ENCODE measurements at places on chromosomes 4 and X. TPM values are rescaled to one million over a fixed set of nuclear protein-coding genes. Genes with fewer than 3 reads are reported as not detected.

LPAR4 gene
- total RNA-seq, result 7.0 TPM

HOPX gene
- 1.7 TPM for total RNA-seq

DNAAF6 gene
- not detected for total RNA-seq

CXCL1 gene
- total RNA-seq, result 11.4 TPM

CDKL2 gene
- 4.7 TPM for total RNA-seq

ADGRL3 gene
- total RNA-seq, result 29.6 TPM

DNA sequence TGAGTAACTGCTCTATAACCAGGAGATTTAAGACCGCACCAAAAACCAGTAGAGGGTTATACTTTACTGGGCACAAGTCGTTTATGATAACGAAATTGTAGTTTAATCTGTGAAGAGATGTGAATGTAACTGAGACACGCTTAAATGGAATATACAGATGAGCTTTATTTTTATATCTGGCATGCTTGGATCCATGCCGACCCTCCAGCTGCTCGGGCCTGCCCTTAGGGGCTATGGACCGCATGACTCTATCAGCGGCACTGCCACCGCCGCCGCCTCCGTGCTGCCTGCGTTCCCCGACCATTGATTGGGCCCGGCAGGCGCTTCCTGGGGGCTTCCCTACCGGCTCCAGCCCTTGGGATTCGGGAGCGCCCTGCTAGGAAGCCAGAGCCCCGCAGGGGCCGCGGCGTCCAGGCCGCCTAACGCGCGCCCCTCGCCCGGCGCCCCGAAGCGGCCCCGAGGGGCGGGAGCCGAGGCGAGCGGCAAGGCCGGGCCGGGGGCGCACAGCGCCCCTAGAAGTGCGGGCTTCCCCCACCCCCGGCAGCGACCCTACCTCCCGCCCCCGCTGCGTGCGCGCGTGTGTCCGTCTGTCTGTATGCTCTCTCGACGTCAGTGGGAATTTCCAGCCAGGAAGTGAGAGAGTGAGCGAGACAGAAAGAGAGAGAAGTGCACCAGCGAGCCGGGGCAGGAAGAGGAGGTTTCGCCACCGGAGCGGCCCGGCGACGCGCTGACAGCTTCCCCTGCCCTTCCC is at the start of gene NFKB1:
NFKB1 (plus strand) TSS at position 664 of the 751 bp plus-strand sequence. CDS start 24,160 bp downstream, outside the sequence.
- no peaks in the 10 kb centered on the region for H3K27me3 ChIP-seq
- peak; percentile 77 for DNase-seq
- peaks cover 9% of the 10 kb centered on the region for H3K4me1 ChIP-seq

- peaks cover 18% of the 10 kb centered on the region for H3K4me1 ChIP-seq
- H3K27ac ChIP-seq, result peak overlapping the region; percentile 53
- no peaks in the 10 kb centered on the region for H3K27me3 ChIP-seq
- H3K4me3 ChIP-seq, result no peak overlapping the region
These were observed 19.6 kb upstream of the TMEM184C start for GRCh38 chr4:147597561-147597960.

GRCh38 chr4:152935143-152935542 is 980 bp upstream of the FHDC1 start:
- no peaks in the 10 kb centered on the region for H3K36me3 ChIP-seq
- peaks cover 39% of the 10 kb centered on the region for H3K27me3 ChIP-seq
- no peak for DNase-seq
- H3K4me3 ChIP-seq, result no peak overlapping the region
- H3K4me1 ChIP-seq, result peaks cover 13% of the 10 kb centered on the region

DNA sequence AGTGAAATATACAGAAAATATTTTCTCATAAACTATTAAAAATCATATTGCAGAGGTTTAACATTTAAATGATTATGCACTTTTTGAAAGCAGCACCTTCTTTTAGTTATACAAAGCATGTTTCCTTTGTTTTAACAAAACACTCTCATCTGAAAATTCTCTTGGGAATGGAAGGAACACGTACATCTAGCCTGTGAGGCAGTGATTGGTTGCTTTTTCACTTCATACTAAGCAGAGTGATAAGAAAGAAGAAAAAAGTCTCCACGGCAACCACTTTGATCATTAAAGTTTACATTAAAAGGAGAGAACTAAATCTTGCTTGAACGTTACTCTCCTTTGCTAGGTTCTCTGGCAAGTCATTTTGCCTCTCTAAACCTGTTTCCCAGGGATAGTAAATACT is 41.7 kb upstream of the H2AZ1 start:
- H3K36me3 ChIP-seq, result no peaks in the 10 kb centered on the region
- H3K27ac ChIP-seq, result no peak overlapping the region
- no peaks in the 10 kb centered on the region for H3K4me1 ChIP-seq
- no peaks in the 10 kb centered on the region for H3K27me3 ChIP-seq

DNA sequence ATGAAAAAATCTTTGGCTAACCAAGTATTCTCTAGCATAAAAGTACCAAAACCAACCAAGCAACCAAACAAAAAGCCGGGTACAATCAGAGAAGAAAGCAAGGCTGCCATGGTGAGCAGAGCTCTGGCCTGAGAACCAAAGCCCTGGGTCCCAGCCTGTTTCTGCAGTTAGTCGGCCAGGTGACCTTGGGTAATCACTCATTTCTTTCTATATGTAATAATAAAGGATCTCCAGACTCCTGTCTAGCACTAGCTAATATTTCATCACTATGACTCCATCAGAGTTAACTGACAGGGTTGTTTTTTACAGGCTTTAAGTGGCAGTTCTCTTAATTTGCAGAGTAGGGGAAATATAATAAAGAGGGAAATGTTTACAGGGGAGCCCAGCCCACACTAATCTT is 34.0 kb upstream of the RASGEF1B start:
- no peaks in the 10 kb centered on the region for H3K36me3 ChIP-seq
- H3K27me3 ChIP-seq, result no peaks in the 10 kb centered on the region
- no peak for DNase-seq
- H3K27ac ChIP-seq, result no peak overlapping the region

GRCh38 chr4:1550122-1551070 is 133.7 kb downstream of the FAM53A start:
- DNase-seq, result no peak
- no peak overlapping the region for H3K27ac ChIP-seq
- H3K4me3 ChIP-seq, result no peak overlapping the region
- no peaks in the 10 kb centered on the region for H3K36me3 ChIP-seq

GRCh38 chr4:144712775-144713174 is 66.8 kb downstream of the HHIP start:
- peak overlapping the region; percentile 34 for H3K27ac ChIP-seq
- peak; percentile 90 for DNase-seq
- H3K4me1 ChIP-seq, result peaks cover 38% of the 10 kb centered on the region

GRCh38 chr4:2449511-2450392 is 19.2 kb upstream of the RNF4 start:
- H3K4me1 ChIP-seq, result no peaks in the 10 kb centered on the region
- H3K27ac ChIP-seq, result no peak overlapping the region
- peaks cover 7% of the 10 kb centered on the region for H3K27me3 ChIP-seq
- DNase-seq, result no peak
- no peaks in the 10 kb centered on the region for H3K36me3 ChIP-seq

GRCh38 chr4:68717999-68718398 is 47.5 kb upstream of the UGT2B15 start:
- no peaks in the 10 kb centered on the region for H3K36me3 ChIP-seq
- H3K27me3 ChIP-seq, result no peaks in the 10 kb centered on the region
- H3K4me1 ChIP-seq, result no peaks in the 10 kb centered on the region
- H3K4me3 ChIP-seq, result no peak overlapping the region
- DNase-seq, result no peak
- H3K27ac ChIP-seq, result no peak overlapping the region

GRCh38 chr4:16729336-16729735 is 169.1 kb downstream of the LDB2 start:
- no peaks in the 10 kb centered on the region for H3K36me3 ChIP-seq
- H3K27ac ChIP-seq, result no peak overlapping the region
- H3K4me3 ChIP-seq, result no peak overlapping the region
- no peak for DNase-seq
- H3K27me3 ChIP-seq, result no peaks in the 10 kb centered on the region

- no peak overlapping the region for H3K27ac ChIP-seq
- H3K36me3 ChIP-seq, result no peaks in the 10 kb centered on the region
- DNase-seq, result no peak
- H3K4me3 ChIP-seq, result no peak overlapping the region
- no peaks in the 10 kb centered on the region for H3K4me1 ChIP-seq
- no peaks in the 10 kb centered on the region for H3K27me3 ChIP-seq
These were observed 134.6 kb downstream of the CPZ start for GRCh38 chr4:8727131-8727530.

DNA sequence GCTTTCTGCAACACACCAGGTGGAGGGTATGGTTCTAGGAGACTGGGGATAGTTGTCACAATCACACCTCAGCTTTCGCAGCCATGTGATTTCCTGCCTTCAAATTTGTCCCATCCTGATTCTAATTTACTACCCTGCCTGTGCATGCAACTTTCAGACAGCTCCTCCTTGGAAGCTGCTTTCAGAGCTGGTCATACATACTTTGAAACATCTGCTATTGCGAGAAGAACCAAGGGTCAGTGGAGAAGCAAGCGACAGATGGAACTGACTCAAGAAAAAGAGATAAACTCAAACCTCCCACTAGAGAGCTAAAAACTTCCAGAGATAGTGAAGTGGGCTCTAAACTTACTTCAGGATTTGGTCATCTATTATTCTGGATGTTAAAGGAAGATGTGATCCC is 381.7 kb upstream of the FGF13 start:
- H3K27me3 ChIP-seq, result no peaks in the 10 kb centered on the region
- no peak overlapping the region for H3K4me3 ChIP-seq
- peaks cover 9% of the 10 kb centered on the region for H3K4me1 ChIP-seq
- no peak overlapping the region for H3K27ac ChIP-seq
- no peak for DNase-seq
- H3K36me3 ChIP-seq, result no peaks in the 10 kb centered on the region

GRCh38 chrX:66164470-66164869 is 423 bp downstream of the HEPH start:
- peak overlapping the region; percentile 59 for H3K4me3 ChIP-seq
- H3K27ac ChIP-seq, result peak overlapping the region; percentile 26
- no peaks in the 10 kb centered on the region for H3K36me3 ChIP-seq
- no peaks in the 10 kb centered on the region for H3K4me1 ChIP-seq
- DNase-seq, result no peak
- no peaks in the 10 kb centered on the region for H3K27me3 ChIP-seq

DNA sequence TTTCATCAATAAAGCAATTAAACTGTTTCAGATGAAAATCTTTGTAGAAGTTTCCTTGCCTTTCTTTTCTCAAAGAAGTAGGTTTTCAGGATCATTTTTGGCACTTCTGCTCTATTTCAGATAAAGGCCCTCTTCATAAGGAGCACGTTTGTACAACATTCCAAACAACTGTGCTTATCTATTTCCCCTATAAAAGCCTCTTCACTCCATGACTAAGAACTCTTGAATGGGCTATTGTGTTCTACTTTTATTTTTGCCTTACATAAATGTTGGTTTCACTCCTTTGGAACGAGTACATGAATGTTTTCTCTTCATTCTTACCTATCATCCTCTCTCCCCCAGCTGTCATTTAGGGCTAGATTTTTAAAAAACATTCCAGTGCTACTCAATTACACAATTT is 288.0 kb upstream of the PPP1R2C start:
- H3K27me3 ChIP-seq, result no peaks in the 10 kb centered on the region
- H3K27ac ChIP-seq, result no peak overlapping the region
- no peaks in the 10 kb centered on the region for H3K4me1 ChIP-seq

GRCh38 chr4:173051716-173052115 is 116.9 kb upstream of the GALNT7 start:
- H3K27ac ChIP-seq, result no peak overlapping the region
- no peaks in the 10 kb centered on the region for H3K4me1 ChIP-seq
- H3K27me3 ChIP-seq, result no peaks in the 10 kb centered on the region
- H3K4me3 ChIP-seq, result no peak overlapping the region

DNA sequence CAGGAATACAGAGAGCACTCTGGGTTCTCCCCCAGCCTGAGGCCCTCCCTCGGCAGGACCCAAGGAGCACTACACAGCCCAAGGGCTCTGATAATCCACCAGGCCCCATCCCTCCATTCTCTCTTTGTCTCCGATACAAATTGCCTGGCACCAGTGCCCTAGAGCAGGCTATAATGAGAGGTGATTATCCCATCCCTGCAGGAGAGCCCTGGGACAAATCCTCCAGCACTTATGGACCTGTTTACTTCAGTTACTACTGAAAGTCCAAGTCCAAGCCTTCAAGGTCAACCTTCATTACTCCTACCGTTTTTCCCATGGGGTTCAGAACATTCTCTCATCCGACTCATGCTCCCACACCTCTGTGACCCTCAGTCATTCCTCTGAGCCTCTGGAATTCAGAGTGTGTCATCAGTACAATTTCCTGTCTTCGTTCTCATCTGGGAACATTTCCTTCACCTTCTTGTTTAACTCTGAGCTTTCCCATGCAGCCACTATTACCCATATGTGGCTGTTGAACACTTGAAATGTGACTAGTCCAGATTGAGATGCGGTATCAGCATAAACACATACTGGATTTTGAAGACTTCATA is 299.0 kb downstream of the RAPGEF2 start:
- H3K4me3 ChIP-seq, result no peak overlapping the region
- peak overlapping the region; percentile 95 for H3K27ac ChIP-seq
- H3K36me3 ChIP-seq, result no peaks in the 10 kb centered on the region
- no peaks in the 10 kb centered on the region for H3K27me3 ChIP-seq
- peak; percentile 91 for DNase-seq

DNA sequence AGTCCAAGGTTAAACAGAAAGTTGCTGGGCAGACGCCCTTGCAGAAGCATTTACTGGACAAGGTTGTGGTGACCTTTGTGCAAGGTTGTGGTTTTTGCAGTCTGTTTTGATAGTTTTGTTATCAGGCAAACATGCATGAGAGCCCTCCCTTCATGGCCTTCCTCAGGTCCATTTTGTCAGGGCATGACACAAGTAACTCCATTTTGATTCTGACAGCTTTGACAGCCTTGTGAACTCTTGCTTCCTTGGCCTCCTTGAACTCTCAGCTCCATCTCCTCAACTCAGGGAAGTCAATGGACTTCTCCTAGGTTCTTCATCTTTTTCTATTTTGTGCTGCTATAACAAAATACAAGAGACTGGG is 97.7 kb downstream of the CEP44 start:
- H3K4me3 ChIP-seq, result no peak overlapping the region
- H3K27ac ChIP-seq, result no peak overlapping the region
- H3K36me3 ChIP-seq, result no peaks in the 10 kb centered on the region

GRCh38 chrX:111445485-111445884 is 33.5 kb upstream of the DCX start:
- peak; percentile 22 for DNase-seq
- H3K27ac ChIP-seq, result no peak overlapping the region
- no peaks in the 10 kb centered on the region for H3K27me3 ChIP-seq
- H3K36me3 ChIP-seq, result no peaks in the 10 kb centered on the region
- H3K4me3 ChIP-seq, result no peak overlapping the region

DNA sequence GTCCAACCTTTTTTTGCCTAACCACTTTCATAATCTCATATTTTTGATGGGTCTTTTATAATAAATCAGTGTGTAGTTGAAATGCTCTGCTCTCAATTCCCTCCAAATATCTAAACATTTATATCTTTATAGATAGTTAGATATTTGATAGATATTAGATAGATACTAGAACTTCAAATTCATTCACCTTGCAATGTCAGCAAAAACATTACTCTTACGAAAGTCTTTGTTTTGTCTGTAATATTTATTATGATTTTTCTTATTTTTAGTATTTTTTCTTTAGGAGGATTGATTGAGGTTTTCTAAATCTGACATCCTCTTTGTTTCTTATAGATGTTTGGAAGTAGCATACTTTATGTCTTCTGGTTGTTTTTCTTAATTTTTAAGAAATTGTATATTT is 2563.6 kb downstream of the PCDH7 start:
- no peaks in the 10 kb centered on the region for H3K36me3 ChIP-seq
- no peak for DNase-seq
- H3K4me3 ChIP-seq, result no peak overlapping the region
- no peak overlapping the region for H3K27ac ChIP-seq
- no peaks in the 10 kb centered on the region for H3K4me1 ChIP-seq
